Activated CD8-positive, alpha-beta memory T cell treated with anti-CD3 and anti-CD28 coated beads, Interleukin-2, amount 50 U/mL, for 4 hours (primary cell): ENCODE measurements at places on chromosomes 2 and 18.
A peak's percentile ranks its signal among the peaks of the same experiment; 100 is the strongest.

DNA sequence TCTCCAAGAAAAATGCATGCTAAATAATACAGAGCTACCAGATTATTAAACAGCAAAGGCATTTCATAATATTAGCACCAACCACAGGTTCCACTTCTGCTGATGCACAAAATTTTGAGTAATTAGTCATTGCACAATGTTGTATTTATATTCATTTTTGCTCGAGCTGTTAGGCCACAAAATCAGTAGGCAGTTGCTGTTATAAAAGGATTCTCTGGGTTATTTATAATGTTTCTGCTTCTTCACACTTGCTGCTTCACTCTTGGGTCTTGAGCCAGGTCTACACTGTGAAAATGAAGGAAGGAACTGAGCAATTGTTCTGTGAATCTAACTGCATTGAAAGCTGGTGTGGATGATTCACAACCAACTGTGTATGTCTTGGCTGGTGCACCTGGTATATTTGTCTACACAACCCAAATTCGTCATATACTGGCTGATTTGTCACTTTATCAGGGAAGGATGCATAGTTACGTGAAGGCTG is 38.3 kb downstream of the MRPL33 start:
- no peak for DNase-seq

DNA sequence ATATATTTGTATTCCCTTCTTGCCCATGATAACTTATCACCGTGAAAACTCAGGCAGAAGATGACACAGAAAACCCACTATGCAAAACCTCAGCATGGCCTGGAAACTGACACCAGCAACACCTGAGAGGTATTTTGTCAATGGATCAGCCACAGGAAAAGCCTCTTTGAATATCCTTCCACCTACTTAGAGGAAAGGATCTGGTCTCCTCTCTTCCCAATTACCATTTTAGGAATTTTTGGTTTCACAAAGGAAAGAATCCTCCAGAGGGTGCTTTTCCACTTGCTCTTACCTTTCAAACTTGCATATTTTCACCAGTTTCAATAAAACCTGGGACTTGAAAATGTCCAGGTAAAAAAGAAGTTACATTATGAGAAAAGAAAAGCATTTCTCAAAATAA is 20.0 kb upstream of the MEIS1 start:
- DNase-seq = no peak

DNA sequence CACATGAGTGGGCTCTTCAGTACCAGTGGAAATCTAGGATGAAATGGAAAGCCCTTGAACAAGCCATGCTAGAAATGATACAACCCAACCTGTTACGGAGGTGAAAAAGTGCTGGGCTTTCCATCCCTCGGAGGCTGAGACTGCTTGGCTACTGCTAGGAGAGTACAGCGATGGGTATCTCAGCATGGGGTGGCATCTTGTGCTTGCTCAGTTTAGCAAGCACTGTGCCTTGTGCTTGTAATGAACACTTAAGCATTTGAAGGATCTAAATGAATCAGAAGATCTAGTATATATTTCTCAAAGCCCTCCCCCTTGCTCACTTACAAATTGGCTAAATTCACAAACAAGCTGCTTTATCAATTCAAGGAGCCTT is 44.3 kb upstream of the EHBP1 start:
- DNase-seq = no peak

- no peak for DNase-seq
Observed at GRCh38 chr2:10009811-10010781, 33.3 kb upstream of the KLF11 start.

DNA sequence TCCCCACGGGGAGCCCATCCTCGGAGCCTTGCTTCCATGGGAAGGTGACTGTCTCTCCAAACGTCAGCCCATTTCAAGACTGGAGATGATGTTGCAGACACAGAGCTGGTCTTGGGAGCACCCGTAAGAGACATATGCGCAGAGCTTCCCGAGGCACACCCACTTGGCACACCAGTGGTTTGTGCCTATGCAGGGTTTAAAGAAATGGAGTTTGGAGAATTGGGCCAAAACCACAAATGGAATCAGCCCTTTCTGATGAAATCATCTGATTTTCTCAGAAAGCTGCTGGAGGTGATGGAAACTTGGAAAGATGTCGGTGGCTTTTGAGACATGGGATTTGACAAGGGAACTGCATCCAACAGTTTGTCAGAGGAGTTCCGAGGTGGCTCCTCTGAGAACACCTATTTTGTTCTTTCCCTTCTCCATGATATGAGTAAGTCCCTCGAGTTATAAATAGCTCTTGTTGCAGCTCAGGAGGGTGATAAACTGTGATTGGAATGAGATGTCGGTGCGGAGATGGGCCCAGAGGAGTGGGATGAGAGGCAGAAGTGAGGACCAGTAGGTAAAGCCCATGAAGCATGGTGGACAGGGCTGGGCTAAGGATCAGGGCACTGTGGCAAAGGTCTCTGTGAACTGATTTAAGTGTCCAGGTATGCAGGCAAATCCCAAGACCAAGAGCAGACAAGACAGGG is 225.7 kb downstream of the ACKR3 start:
- no peak for DNase-seq

DNA sequence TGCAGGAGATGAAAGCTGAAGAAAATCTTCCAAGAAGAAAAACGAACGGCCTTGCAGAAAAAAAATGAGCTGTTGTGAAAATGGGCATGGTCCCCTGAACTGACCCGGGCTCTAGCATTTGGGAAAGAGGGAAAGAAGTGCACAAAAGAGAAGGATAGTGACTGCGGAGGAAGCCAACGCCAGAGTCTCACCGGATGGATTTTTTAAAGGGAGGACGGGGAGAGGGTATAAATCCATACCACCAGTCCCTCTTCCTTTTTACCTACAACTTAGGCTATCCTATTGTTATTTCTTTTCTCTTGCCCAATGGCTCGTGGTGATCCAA is 601 bp downstream of the WDR35 start:
- DNase-seq = no peak

DNA sequence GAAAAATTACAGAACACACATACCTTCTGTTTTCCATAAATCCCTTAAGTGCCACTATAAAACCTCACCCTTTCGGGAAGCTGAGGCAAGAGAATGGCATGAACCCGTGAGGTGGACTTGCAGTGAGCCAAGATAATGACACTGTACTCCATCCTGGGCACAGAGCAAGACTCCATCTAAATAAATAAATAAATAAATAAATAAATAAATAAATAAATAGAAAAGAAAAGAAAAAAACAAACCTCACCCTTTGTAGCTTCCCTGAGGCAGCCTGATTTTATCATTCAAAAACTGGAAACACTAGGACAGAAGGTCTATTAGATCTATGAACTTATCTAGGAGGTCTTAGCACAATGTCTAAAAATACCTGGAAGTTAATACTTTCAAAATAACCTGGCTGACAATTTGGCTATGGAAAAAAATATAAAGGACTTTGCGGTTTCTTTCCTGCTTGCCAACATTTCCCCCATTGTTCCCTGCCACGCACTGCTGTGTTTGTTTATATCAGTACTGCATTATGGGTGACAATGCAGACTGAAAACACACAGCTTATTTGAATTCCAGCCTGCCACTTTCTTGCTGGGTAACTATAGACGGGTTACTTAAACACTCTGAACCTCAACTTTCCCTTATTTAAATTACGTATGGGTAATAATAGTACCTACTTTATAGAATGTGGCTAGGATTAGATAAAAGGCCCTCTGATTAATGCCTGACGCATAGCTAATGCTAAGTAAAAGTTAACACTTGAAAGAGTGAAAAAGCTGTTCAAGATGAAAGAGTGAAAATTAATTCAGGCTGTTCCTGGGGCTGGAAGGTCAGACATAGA is 313.0 kb downstream of the RDH14 start:
- no peak for DNase-seq

DNA sequence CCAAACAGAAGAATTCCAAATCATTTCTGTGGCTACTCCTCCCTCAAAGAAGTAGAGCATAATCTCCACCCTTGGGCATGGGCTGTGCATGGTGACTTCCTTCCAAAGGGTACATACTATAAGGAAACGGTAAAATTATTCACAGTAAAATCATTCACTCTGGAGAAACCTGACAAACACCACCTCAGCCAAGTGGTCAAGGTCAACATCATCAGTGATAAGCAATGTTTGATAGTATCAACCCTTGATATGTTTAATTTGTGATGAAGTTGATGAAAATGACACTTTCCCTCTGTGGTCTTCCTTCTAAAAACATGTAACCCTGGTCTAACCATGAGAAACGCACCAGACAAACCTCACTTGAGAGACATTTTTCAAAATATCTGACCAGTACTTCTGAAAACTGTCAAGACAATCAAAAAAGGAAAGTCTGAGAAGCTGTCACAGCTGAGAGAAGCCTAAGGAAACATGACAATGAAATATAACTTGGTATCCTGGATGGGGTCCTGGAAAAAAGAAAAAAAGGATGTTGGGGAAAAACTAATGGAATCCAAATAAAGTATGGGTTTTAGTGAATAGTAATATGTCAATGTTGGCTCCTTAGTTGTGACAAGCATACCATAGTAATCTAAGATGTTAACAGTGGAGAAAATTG is 9.4 kb upstream of the TXNDC2 start:
- no peak for DNase-seq

- no peak for DNase-seq
Observed at GRCh38 chr2:5561006-5561405, 131.2 kb upstream of the SOX11 start.

GRCh38 chr2:165197346-165197745 is 6.5 kb downstream of the SCN3A start:
- DNase-seq = no peak

GRCh38 chr2:235934774-235935484 is 233.3 kb downstream of the GBX2 start:
- DNase-seq = no peak

- no peak for DNase-seq
Observed at GRCh38 chr2:8346706-8347430, 335.0 kb upstream of the ID2 start.

DNA sequence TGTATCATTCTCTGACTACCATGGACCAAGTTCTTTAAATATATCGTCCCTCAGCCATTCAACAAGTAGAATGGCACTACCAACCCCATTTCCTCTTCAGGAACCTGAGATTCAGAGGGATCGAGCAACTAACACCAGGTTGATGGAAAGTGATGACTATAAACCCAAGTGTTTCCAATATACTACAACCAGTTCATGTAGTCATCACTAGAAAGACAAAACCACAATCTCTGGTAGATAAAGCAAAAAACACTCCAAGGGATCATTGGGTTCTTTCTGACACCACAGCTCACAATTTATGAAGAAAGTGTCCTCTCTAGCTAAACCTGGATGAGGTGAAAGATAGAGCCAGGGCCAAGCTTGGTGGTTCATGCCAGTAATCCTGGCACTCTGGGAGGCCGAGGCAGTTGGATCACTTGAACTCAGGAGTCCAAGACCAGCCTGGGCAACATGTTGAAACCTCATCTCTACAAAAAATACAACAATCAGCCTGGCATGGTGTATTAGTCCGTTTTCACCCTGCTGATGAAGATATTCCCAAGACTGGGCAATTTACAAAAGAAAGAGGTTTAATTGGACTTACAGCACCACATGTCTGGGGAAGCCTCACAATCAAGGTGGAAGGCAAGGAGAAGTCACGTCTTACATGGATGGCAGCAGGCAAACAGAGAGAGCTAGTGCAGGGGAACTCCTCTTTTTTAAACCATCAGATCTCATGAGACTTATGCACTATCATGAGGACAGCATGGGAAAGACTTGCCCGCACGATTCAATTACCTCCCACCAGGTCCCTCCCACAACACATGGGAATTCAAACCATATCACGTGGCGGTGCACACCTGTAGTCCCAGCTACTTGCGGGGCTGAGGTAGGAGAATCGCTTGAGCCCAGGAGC is 2.2 kb downstream of the CD226 start:
- no peak for DNase-seq

DNA sequence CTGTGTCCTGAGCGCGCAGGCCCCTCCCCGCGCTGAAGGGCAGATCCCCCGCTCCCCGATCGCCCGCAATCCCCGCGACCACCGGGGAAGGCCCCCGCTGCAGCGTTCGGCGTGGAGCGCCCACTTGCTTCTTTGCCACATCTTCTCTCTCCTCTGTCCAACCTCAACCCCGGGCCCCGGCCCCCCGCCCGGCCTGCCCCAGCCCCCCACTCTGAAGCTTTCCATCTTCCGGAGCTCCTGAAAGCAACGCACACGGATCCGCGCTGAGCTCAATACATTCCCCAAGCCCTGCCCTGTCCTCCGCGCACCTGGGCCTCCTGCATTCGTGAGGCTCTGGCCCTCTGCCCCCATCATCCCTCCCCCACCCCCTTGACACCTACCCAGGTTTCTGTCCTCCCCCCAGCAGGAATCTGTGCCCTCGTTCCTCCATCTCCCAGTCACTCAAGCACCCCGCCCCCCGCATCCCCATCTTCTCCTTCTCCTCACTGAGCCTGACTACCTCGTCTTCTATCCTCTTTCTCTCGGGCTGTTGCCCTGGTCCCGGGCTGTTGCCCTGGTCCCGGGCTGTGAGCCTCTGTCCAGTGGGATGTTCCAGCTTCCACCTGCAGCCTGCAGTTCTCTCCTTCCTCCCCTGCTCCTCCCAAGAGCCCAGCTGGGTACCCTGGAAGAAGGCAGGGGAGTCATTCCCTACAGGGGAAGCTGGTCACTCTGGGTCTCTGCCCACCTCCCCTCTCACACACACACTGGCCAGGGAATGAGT is 7.8 kb downstream of the SPEG start:
- no peak for DNase-seq

DNA sequence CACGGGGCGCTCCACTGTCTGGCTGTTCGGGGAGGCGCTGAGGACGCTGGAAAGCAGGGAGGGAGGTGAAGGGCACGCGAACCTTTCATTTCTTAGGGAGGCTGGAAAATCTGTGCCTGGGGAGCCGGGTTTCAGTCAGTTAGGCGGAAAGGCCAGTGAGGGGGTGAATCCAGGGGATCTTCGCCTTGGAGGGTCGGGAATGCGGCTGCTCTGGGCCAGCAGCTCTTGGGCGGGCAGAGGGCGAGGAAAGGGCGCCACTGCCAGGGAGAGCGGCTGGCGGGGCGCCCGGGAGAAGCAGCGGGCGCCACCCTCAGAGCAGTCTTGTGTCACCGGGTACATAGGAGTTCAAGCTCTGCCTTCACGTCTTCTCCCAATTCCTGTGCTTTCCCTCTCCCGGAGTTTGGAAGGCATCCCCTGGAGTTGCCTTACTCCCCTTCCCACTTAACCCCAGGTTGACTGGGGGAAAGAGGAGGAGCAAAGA is 1.4 kb downstream of the CCDC85A start:
- DNase-seq = no peak

DNA sequence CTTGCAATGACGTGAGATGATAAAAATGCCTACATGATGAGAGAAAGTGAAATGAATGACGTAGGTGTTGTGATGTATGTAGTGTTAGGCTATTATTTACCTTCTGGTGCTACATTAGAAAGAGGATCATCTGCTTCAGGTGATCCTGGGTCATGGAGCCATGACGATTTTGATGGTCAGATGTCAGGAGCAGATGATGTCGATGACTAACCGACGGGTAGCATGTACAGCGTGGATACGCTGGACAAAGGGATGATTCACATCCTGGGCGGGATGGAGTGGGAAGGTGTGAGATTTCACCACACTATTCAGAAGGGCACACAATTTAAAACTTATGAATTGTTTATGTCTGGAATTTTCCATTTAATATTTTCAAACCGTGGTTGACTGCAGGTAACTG is 43.5 kb upstream of the ACVR1C start:
- no peak for DNase-seq

- no peak for DNase-seq
Observed at GRCh38 chr18:77087393-77088141, 45.0 kb downstream of the MBP start.

GRCh38 chr2:189534854-189535832 is 45.4 kb downstream of the SLC40A1 start:
- no peak for DNase-seq

GRCh38 chr2:27184115-27184514 is 27.7 kb upstream of the ATRAID start:
- DNase-seq = no peak

GRCh38 chr2:26692279-26692896 is at the start of gene KCNK3:
KCNK3 (plus strand) TSS chr2:26692722; CDS start chr2:26692876, 154 bp downstream.
- peak; percentile 40 for DNase-seq
